ENCODE measurements at places on chromosomes 16 and 17. TPM values are rescaled to one million over a fixed set of nuclear protein-coding genes. Genes with fewer than 3 reads are reported as not detected.

MKS1 gene
- 21.8 TPM for total RNA-seq

PDP2 gene
- total RNA-seq = 8.7 TPM

OR3A3 gene
- not detected for total RNA-seq

ERBB2 gene
- total RNA-seq = 26.1 TPM

SLC4A1 gene
- total RNA-seq = 0.47 TPM

NPB gene
- 0.67 TPM for total RNA-seq

ABCA8 gene
- 143 TPM for total RNA-seq

HOXB3 gene
- 2.6 TPM for total RNA-seq

KRT36 gene
- not detected for total RNA-seq

GRCh38 chr17:80494547-80494946, 18.1 kb upstream of the NPTX1 start:
- no peak overlapping the region for H3K4me3 ChIP-seq
- H3K36me3 ChIP-seq = no peaks in the 10 kb centered on the region
- H3K27ac ChIP-seq = no peak overlapping the region
- peaks cover 4% of the 10 kb centered on the region for H3K4me1 ChIP-seq
- no peak for DNase-seq

GRCh38 chr16:52492789-52493357, 54.1 kb downstream of the TOX3 start:
- H3K27ac ChIP-seq = no peak overlapping the region
- H3K4me1 ChIP-seq = no peaks in the 10 kb centered on the region
- no peak for DNase-seq
- H3K36me3 ChIP-seq = no peaks in the 10 kb centered on the region
- H3K27me3 ChIP-seq = no peaks in the 10 kb centered on the region
- H3K4me3 ChIP-seq = no peak overlapping the region

- no peak overlapping the region for H3K27ac ChIP-seq
- H3K36me3 ChIP-seq = no peaks in the 10 kb centered on the region
- no peak overlapping the region for H3K4me3 ChIP-seq
- no peak for DNase-seq
- peaks cover 1% of the 10 kb centered on the region for H3K4me1 ChIP-seq
Observed at GRCh38 chr16:51313198-51313597, 162.1 kb upstream of the SALL1 start.

DNA sequence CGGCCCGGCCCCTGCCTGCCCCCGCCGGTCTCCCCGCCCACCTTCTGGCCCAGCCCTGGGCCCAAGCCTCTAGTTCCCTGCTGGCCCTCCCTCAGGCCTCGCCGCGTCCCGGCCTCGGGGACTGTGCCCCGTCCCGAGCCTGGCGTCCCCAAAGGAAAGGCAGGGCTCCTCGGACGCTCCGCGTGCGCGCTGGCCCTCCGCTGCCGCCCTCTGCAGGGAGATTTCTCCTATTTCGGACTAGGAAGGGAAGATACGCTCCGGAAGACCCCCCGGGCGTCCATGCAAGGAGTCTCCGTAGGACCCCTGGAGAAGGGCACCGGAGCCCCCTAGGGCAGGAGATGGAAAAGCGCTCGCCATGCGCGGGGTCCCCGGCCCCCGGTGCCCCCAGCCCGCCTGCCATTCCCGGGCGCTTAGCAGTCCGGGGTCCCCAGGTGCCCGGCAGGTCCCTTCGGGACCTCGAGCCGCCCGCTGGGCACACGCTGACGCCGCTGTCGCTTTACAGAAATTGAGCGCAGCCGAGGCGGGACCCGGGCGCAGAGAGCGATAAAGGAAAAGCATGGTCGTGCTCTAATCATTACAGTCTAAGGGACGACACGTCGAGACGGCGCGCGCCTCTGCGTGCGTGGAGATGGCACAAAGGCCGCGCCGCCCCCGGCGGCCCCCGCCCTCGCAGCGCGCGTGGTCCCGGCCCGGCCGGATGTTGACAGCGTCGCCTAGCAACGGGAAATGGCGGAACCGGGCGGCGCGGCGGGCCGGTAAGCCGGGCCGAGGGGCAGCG, at the start of gene CCDC40:
Gene CCDC40 (plus strand): TSS at position 706 of the 778 bp plus-strand sequence. CDS start 21 bp downstream, at position 727.
- H3K36me3 ChIP-seq = no peaks in the 10 kb centered on the region
- H3K4me1 ChIP-seq = no peaks in the 10 kb centered on the region
- no peaks in the 10 kb centered on the region for H3K27me3 ChIP-seq
- peak within 1 kb of the TSS; percentile 78 for H3K27ac ChIP-seq
- peak within 1 kb of the TSS; percentile 59 for H3K4me3 ChIP-seq

DNA sequence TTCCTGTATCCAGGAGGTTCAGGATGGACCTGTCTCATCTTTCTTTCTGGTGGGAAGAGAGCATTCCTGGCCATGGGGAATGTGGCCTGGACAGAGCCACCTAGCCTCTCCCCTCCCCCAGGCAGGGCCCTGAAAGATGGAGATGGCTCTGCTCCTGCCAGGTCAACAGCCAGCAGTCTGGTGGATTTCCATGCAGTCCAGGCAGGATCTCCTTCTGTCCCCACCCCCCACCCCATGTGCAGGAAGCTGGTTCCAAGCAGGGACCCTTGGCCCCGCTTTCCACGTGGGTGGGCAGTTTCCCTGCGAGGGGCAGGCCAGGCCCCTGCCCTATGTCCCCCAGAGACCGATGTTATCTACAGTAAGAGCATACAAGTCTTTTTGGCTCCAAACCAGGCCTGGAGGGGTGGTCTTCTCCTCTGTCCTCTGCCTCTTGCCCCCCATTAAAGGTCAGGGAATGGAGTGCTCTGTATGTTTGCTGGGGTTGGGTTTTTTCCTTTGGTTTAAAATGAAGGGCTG, 240.5 kb downstream of the SEC14L1 start:
- H3K4me1 ChIP-seq = peaks cover 75% of the 10 kb centered on the region
- no peaks in the 10 kb centered on the region for H3K27me3 ChIP-seq
- peak; percentile 23 for DNase-seq
- H3K36me3 ChIP-seq = no peaks in the 10 kb centered on the region
- H3K4me3 ChIP-seq = no peak overlapping the region

DNA sequence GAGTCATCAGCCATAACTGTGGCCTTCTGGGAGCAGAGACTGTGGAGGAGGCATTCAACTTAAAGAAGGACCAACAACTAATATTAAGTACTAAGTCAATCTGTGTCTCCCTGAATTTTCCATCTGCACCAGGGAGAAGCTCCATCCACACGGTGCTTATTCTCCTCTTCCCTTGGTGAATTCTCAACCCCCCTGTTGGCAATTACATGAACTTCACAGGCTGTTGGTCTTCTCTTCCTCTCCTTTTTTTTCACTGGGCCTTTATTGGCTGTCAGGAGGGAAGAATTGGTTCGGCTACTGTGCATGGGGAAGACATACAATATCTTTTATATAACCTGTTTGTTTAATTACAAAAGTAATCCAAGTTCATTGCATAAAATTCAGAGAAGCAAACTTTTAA, 152.8 kb upstream of the IRX6 start:
- no peak for DNase-seq
- no peaks in the 10 kb centered on the region for H3K4me1 ChIP-seq
- H3K36me3 ChIP-seq = no peaks in the 10 kb centered on the region
- H3K27me3 ChIP-seq = no peaks in the 10 kb centered on the region

DNA sequence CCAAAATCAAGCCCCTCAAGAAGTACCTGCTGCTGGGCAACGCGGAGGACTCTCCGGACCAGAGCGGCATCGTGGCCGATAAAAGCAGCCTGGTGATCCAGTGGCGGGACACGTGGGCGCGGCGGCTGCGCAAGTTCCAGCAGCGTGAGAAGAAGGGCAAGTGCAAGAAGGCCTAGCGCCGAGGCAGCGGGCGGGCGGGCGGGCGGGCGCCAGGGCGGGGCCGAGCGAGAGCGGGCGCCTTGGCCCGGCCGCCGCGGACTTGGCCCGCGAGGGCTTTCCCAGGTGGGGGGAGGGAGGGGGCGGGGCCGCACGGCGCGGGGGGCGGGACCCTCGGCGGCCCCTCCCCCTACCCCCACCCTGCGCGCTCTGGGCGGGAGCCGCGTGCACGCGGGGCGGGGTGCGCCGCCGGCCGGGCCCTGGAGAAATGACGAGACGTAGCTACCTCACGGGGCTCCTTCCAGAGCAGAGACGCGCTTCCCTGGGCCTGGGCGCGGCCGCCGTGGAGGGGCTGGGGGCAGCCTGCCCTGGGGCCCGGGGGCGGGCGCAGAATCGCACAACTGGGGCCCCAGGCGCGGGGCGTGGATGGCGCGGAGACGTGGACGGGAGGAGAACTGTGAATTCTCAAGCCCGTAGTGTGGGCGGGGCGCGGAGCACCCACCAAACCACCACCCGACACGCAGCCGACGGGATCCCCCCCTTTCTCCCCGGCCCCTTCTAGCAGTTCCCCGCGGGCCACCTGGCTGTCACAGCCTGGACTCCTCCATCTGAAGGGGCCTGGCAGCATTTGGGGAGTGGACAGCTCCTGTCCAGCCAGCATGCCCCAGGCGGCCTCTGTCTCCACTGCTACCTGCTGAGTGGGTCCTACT, 218.7 kb downstream of the NTN1 start:
- no peaks in the 10 kb centered on the region for H3K27me3 ChIP-seq
- H3K4me3 ChIP-seq = peak overlapping the region; percentile 64
- peaks cover 12% of the 10 kb centered on the region for H3K4me1 ChIP-seq
- peak overlapping the region; percentile 92 for H3K27ac ChIP-seq

GRCh38 chr17:19744922-19745757, 3.0 kb downstream of the ALDH3A1 start:
- H3K4me3 ChIP-seq = peak overlapping the region; percentile 62
- DNase-seq = peak; percentile 97
- no peaks in the 10 kb centered on the region for H3K36me3 ChIP-seq

- no peaks in the 10 kb centered on the region for H3K27me3 ChIP-seq
- H3K36me3 ChIP-seq = no peaks in the 10 kb centered on the region
- H3K27ac ChIP-seq = peak within 1 kb of the TSS; percentile 95
- DNase-seq = peak; percentile 61
- H3K4me3 ChIP-seq = peak within 1 kb of the TSS; percentile 85
Observed at GRCh38 chr16:49855822-49856671, at the start of gene ZNF423. Gene ZNF423, minus strand, starts transcription at chr16:49856112. Its CDS starts 338 bp downstream, at chr16:49855774.

DNA sequence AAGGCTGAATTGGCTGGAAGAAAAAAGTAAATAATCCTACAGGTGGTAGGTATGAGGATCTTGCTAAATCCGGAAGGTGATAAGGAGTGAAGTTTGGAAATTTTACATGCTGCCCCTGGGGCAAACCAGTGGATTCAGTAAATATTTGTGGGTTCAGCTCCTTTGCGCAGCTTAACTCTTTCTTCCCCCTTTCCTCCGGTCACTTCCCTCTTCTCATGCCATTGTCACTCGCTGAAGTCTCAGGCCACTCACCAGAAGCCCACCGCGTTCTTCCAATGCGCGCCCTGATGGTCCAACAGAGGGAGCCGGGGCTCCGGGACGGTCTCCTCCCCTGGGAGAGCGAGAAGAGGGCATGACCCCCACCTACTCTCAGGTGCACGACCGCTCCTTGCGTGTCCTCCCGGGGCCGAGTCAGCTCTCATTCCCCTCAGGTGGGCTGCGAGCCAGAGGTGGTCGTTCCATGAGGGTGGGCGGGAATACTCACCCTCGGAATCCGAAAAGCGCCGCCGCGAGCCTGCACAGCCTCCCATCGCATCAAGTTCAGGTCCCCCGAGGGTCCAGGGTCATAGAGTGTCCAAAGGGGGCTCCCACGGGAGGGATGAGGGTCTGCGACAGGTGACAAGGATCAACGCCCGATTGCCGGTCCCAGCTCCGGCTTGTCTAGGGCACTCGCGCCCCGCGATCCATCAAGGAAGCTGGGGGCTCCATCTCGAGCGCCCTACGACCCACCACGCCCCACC, 474 bp downstream of the CLN3 start:
- peak overlapping the region; percentile 99 for H3K4me3 ChIP-seq
- H3K4me1 ChIP-seq = peaks cover 2% of the 10 kb centered on the region
- DNase-seq = peak; percentile 39
- H3K27me3 ChIP-seq = no peaks in the 10 kb centered on the region
- H3K27ac ChIP-seq = peak overlapping the region; percentile 45

- H3K36me3 ChIP-seq = no peaks in the 10 kb centered on the region
- peaks cover 1% of the 10 kb centered on the region for H3K4me1 ChIP-seq
- H3K27me3 ChIP-seq = no peaks in the 10 kb centered on the region
- peak; percentile 3 for DNase-seq
- H3K27ac ChIP-seq = no peak overlapping the region
Observed at GRCh38 chr16:2614761-2615191, 67.5 kb upstream of the KCTD5 start.

Measured in ovary (tissue), 10 donors.